ENCODE measurements at places on chromosomes 4 and X.

- peak; percentile 65 for DNase-seq
Observed at GRCh38 chrX:74133156-74133796, 170.7 kb upstream of the ZCCHC13 start.

DNA sequence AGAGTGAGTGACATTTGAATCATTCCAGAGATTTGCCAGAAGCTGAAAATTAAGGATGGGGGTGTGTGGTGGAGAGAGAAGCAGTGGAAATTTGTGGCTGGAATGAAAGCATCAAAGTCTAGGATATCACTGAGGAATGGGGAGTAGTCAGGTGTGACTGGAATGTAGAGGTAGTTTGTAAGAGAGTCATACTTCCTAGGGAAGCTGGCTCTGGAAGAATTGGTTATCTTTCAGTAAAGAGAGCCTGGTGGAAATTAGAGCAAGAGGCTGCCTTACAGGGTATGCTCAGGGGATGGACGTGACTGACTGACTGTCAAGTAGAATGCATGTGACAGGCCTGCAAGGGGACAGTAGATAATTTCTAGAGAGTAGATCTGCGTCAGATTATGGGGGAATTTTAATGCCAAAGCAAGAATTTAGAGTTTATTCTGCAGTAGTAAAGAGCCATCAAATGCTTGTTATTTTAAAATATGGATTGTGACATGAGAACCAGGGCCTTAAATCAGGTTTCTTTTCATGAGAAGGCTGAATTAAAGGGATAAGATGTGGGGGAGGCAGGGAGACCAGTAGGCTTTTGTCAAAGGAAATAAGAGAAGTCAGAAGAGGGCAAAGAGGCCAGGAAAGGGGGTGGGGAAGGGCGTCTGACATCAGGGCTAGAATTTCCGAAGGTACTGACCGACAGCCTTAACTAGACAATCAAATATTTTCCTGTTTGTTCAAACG lies 109.9 kb downstream of the AFF1 start:
- DNase-seq: no peak

DNA sequence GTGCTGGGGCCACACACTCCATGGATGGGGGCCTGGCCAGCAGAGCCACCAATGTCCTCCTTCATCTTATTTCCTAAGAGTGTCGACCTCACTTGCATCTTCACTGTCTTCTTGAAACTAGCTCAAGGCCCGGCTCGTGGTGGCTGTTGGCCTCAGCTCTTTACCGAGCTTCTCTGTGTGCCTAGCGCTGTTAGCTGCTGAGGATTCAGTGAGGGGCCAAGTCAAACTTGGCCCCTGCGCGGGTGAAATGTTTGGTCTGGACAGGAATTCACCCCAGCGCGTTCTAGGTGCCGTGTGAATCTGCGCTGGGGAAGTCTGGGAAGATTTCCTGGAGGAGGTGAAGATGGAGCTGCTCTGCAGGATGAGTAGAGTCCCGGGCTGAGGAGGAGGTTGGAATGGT lies 8.5 kb downstream of the SORCS2 start:
- DNase-seq: no peak

DNA sequence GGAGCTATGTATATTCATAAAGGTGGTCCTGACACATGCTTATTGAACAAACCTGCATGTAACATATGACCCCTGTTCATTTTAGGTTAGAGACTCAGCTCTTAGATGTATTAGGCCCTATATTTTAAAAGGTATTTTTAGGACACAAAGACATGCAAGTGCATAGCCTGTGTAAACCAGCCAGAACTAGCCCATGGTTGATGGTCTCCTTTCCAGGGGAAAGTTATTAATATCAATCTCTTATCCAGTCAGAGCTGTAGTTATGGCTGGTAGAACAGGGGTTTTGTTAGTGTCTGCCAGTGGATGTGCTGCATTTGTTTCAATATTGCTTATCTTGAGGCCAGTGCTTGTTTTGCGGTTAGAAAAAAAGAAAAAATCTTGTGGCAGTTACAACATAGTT lies 488.6 kb downstream of the KCTD8 start:
- no peak for DNase-seq

GRCh38 chrX:47637546-47638195 lies 7.9 kb upstream of the CFP start:
- DNase-seq: no peak

GRCh38 chr4:78414116-78414515 lies 137.5 kb upstream of the ANXA3 start:
- no peak for DNase-seq

- DNase-seq: no peak
Observed at GRCh38 chr4:53322696-53323095, 43.2 kb downstream of the SCFD2 start.

GRCh38 chr4:181503687-181504390 lies 739.4 kb upstream of the TENM3 start:
- no peak for DNase-seq

- peak; percentile 10 for DNase-seq
Observed at GRCh38 chr4:185039508-185040273, 21.4 kb downstream of the HELT start.

GRCh38 chr4:131595140-131595539 lies 1554.0 kb upstream of the PCDH10 start:
- no peak for DNase-seq

DNA sequence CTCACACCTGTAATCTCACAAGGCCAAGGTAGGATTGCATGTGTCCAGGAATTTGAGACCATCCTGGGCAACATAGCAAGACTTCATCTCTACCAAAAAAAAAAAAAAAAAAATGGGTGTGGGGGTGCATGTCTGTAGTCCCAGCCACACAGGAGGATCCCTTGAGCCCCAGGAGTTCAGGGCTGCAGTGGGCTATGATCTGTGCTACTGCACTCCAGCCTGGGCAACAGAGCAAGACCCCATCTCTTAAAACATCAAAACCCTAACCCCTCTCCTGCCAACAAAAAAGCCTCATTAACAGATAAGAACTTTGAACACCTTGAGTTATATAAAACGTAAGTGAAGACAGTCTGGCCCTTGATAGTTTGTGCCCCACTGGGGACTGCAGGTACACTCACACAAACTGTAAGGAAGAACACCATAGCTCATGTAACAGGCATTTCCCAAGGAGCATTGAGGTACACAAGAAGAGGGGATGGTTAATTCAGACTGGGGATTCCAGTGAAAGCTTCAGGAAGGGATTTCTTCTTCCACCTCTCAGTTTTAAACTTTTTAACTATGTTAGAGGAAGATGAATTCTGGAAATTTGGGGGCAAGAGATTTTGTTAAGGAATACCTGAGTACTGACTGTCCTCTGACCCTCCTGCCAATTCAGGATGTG lies 34.7 kb downstream of the RBPJ start:
- DNase-seq: no peak

DNA sequence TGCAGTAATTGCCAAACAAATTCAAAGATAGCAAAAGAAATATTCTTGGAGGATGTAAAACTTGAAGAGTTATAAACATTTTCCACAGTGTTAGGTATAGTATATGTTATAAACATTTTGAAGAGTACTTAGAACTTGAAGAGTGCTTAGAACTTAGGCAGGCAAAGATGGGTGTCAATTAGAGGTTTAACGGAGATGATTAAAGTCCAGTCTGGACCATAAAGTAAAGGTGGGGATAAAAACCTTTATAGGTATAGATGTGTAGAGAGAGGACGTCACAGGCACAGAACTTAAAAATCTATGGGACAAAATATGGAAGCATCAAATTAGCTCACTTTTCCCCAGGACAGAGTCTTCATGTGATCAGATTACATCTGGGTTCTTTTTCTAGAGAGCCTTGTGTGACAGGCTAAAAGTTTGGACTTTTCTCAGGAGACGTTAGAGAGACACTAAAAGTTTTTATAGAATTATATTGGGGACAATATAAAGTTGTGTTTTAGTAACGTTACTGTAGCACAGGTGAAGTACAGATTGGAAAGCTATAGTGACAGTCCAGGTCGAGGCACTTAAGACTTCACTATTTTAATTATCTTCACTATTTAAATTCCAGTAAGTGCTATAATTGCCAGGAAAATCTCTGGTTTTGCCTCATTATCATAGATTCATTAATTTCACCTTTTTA lies 13.3 kb upstream of the MAD2L1 start:
- no peak for DNase-seq

DNA sequence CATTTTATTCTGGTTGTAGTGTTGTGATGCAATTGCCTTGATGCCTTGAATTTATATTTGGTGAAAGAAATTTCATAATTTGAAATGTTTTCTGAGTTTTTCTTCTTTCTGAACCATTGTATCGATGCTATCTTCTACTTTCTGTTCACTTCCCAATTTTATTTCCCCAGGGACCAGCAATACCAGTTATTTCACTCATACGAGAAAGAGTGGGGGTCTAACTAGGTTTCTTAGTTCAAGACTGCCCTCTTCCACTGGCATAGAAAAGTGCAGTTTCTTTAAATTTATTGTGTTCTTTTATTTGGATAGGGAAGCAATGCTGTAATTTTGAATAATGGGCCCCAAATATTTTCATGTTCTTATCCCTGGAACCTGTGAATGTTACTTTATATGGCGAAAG lies 544.0 kb upstream of the ADGRL3 start:
- no peak for DNase-seq

DNA sequence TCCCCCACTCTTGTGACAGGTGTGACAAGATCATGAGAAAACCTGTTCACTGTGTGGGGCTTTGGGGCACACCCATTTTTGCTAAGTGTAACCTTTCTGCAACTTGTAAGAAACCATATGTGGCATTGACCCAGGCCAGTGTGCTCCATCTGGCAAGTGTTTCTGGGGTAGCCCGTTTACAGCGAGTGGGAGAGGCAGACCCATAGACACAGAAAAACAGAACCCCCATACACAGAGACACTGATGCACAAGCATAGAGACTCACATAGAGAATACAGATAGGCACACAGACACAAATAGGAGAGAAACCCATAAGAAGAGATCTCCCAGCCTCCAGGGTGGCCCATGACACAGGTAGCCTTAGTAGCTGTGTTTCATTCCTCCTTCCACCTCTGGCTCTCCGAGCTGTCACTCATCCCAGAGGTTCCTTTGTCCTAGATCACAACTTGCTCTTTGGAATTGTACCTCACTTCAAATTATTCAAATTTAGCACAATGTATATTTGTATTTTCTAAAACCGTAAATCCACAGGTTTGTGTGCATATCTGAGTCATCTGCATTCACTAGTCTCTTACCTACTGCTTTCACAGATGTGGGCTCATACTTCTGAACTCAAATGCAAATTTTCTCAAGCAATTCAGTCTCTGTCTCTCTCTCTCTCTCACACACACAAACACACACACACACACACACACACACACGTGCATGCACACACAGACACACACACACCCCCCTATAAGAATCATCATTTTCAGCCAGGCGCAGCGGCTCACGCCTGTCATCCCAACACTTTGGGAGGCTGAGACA lies 114.4 kb downstream of the SH3KBP1 start:
- no peak for DNase-seq

DNA sequence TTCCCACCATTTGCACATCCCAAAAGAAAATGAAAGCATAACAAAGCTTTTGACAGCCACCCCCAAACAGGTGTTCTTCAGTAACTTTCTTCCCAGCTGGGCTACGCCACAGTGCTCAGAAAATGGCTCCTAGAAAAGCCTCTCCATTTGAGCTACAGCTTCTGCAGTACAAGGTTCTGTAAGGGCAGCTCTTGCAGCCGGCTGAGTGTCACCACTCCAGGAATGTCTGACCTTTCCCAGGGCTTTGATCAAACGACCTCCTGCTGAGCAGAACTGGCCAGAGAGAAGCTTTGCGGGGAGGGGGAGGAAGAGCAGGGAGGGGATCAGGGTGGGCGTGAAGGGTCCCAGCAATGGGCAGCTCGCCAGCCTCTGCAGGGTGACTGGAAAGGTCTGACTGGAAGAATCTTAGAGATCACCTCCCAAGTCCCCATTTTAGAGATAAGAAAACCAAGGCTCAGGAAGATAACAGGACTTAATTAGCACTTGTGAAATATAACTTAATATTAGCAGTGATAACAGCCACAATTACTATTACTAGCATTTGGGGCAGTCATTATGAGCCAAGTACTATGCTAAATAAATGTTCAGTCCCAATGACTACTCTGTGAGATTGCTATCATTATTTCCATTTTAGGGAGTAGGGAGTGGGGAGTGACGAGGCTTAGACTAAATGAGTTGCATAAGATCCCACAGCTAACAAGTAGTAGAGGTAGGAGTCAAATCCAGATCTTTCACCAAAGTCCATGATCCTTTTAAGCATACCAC lies 51.1 kb downstream of the LEF1 start:
- no peak for DNase-seq

DNA sequence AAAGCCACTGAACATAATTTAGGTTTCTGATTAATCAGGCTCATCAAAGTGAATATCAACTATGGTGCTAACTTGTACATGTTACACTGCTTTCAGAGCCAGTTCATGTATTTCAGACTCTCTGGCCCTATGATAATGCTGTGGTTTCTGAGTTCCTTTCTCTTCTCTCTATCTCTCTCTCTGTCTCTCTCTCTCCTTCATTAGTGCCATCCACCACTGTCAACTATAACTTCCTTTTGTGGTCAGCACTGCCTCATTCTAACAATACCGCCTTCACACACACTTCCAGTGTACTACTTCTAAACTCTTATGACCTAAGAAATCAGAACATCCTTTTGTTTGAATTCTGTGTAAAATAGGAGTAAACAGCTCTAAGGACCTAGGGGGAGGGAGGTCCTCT lies 907.1 kb downstream of the RPA4 start:
- no peak for DNase-seq

DNA sequence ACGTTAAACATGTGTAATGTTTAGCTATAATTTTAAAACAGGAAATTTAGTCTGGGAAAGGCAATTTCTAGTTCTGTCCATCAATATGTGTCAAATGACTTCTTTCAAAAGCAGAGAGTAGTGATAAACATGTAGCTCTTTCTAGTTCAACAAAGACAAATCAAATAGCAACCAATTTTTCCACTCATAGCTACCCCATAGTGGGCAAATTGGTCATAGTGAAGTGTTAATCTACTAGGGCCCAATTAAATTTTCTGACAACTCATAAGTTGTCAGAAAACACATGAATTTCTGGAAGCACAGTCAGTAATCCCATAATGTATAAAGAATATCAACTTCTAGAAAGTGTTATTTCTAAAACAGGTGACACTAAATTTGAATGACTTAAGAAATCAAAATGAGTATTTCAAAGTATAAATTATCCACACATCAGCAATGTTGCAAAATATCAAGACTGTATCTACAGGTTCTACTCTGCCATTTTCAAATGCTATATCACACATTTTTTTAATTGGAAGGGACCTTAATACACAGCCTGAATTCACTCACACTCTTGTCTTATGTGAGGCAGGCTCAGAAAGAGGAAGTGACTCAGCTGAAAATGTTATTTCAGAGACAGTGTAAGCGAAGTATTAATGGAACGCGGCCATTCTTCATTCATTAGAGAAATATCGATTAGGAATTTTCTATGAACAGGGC lies 7.7 kb downstream of the OCIAD2 start:
- no peak for DNase-seq

GRCh38 chr4:77375866-77376607 lies 219.0 kb downstream of the CCNG2 start:
- no peak for DNase-seq

DNA sequence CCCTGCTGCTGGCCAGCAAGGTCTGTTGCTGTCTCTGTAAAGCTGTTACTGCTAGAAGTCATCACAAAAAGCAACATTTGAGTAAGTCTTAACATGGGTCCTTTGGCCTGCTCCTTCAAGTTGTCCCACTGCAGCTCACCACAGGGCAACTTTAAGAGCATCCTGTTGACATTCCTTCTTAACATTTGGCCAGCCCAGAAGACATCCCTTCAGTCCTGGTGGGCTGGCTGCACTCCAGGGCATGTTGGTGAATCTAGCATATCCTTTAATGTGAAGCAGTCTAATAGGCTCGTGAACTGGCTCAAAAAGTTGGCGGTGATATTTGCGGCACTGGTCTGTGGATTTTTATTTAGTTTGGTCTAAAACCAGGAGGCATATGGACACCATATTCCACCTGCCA lies 92.2 kb upstream of the MAML3 start:
- no peak for DNase-seq

GRCh38 chr4:7854697-7855370 lies 84.8 kb downstream of the AFAP1 start:
- no peak for DNase-seq

All from AG09309 (cell line).